NCI-H2227 treated with DMSO at 0.1 percent for 48 hours (cell line): ENCODE measurements at places on chromosomes 1 and 21.

GRCh38 chr1:65082346-65083040 lies 65.5 kb upstream of the AK4 start:
- DNase-seq: no peak

DNA sequence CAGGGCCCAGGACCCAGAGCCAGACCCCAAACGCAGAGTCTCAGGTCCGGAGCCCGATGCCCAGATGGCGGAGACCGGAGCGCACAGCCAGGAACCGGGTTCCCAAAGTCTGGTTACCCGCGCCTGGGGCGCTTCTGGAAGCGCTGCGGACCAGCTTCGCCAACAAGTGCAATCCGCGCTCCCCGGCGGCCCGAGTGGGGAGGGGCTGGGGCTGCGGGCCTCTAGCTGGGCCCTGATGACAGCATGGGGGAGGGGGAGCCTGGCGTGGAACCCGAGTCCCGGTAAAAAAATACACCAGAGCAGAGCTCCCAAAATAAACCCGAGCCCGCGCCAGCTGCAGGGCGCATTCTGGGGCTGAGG lies 494 bp downstream of the NT5C1A start:
- DNase-seq: no peak

GRCh38 chr1:171434717-171435346 lies 50.5 kb upstream of the PRRC2C start:
- no peak for DNase-seq

GRCh38 chr1:152869808-152870419 lies 8.2 kb upstream of the SMCP start:
- DNase-seq: no peak

DNA sequence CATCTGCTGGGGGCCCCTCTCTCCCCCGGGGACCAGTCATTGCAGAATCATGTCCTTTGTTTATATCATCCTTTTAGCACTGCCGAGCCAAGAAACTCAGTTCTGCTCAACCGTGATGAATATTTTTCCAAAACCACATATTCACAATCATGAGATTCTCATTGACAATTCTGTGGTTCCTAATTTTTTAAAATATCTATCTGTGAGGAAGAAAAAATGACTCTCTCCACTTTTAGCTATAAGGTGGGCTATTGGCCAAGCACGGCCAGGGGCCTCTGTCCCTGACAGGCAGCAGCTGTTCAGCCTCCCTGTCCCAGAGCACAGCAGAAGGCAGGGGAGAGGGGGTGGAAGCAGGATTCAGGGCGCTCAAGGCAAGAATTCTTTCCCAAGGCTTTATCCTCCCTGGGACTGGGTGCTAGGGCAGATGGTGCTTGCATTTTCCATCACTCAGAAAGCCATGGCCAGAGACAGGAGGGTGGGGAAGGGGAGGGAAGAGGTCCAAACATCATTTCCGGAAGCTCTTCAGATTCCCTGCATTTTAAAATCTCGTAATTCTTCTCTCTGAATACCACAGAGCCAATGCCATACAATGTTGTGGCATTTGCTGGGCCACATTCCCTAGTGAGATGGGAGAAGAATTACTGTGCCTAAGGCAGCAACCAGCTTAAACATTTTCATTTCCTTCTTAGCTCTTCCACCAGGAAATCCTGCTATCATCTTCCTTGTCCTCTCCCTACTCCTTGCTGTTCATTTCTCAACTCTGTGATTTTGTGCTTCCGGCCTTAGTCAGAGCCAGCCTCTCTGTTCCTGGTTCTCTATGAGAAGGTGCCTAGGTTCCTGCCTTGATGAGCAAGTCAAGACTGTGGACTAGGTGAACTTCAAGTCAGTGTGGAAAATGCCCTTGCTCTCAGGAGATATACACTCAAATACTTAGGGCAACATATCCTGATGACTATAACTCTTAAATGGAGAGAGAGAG lies 60.3 kb downstream of the KCNJ6 start:
- no peak for DNase-seq

DNA sequence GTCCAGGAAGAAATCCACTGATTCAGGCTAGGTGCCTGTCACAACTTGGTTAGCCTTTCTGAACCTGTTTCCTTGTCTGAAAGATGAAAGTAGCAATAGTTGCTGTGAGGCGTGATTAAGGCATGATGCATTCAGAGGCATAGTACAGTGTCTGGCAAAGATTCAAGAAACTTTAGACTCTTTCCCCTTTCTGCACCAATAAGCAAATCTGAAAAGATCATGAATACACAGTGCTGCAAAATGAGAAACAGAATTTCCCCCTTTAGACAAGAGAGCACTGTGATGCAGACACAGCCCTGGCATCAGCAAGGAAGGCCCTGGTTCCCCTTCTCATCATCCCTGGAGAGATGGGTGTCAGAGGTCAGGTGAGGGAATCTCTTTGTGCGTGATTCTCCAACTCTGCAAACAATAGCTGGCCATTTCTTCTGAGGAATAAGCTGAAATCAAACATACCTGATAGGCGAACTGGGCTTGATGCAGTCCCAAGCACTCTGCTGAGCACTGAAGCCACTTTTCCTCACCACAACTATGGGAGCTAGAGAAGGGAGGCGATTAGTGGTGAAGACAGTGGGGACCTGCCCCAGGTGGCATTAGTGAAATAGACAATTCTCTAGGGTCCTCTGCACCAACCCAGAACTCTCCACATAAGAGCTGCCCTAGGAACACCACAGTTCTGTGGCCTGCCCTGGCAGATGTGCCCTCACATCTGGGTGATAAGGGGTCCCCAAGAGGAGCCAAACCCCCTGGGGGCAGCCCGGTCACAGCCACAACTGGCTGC lies 41.7 kb downstream of the ITPKB start:
- DNase-seq: no peak

- DNase-seq: no peak
Measured at GRCh38 chr1:205451759-205452164, 4.1 kb downstream of the BLACAT1 start.

DNA sequence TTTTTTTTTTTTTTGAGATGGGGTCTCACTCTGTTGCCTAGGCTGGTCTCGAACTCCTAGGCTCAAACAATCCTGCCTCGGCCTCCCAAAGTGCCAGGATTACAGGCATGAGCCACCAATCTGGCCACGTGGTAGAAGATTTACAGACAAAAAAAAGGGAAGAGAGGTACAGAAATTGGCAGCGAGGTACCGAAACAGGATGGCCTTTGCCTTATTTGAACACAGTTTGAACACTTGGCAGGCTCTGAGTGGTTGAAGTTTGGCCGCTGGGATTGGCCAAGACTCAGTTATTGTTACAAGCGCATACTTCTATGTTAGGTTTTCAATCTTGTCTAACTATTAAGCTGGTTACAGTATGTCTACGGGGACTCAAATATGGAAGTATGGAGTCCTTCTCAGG lies 6.2 kb upstream of the AADACL4 start:
- DNase-seq: no peak

- DNase-seq: no peak
Measured at GRCh38 chr1:12052008-12052573, 11.0 kb upstream of the TNFRSF8 start.

DNA sequence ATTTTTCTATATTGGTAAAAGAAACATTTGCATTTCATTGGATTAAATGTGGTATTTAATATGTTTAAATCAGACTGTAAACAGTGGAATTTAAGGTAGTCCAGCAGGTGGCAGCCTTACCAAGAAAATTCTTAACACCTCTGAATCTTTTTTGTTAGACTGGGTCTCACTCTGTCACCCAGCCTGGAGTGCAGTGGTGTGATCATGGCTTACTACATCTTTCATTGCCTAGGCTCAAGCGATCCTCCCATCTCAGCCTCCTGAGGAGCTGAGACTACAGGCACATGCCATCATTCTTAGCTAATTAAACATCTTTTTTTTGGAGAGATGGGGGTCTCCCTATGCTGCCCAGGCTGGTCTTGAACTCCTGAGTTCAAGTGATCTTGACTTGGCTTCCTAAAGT lies 98.8 kb downstream of the RABGAP1L start:
- peak; percentile 30 for DNase-seq

DNA sequence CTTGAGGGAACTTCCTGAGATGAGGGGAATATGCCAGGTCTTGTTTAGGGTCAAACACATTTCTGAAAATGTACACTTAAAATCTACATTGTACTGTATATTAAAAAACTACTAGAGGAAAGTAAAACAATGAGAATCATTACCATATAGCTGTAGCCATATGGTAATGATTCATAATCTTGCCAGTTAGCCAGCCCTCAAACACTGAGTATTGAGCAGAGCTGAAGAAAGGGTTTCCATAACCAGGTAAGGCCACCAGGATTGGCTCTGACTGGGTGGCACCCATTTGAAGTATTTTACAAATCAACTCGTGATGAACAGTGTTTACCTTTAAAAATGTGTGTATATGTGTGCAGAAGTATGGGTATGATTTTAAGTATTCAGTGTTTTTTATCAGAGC lies 226.7 kb downstream of the SLC45A1 start:
- no peak for DNase-seq

DNA sequence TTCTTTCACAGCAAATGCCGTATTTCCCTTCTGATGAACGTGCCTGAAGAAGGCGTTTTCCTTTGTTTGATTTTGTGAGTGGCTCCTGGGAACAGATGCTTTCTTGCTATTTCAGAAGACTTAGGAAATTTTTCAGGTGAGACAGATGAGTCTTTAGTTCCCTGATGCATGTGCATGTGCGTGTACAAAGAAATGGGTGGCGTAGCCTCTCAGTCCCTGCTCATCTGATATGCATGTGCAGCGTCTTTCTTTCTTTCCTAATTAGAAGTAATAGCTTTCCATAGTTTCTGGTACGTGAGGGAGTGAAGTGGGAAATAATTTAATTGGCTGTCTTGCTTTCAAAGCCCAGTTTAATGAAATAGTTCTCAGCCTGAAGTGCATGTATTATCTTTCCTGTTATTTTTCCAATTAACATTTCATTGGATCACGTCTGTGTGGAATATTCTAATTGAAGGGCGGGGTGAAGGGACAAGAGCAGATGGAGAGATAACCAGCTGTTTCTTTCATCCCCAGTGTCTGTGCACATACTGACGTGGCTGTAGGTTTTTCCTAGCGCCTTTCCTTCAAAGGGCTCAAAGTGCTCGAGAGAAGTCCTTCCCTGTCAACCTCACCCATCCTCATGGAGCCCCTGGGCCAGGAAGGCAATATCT lies 104.3 kb downstream of the FAM78B start:
- DNase-seq: no peak

- DNase-seq: no peak
Measured at GRCh38 chr1:76591963-76592362, 275.3 kb upstream of the ST6GALNAC5 start.

DNA sequence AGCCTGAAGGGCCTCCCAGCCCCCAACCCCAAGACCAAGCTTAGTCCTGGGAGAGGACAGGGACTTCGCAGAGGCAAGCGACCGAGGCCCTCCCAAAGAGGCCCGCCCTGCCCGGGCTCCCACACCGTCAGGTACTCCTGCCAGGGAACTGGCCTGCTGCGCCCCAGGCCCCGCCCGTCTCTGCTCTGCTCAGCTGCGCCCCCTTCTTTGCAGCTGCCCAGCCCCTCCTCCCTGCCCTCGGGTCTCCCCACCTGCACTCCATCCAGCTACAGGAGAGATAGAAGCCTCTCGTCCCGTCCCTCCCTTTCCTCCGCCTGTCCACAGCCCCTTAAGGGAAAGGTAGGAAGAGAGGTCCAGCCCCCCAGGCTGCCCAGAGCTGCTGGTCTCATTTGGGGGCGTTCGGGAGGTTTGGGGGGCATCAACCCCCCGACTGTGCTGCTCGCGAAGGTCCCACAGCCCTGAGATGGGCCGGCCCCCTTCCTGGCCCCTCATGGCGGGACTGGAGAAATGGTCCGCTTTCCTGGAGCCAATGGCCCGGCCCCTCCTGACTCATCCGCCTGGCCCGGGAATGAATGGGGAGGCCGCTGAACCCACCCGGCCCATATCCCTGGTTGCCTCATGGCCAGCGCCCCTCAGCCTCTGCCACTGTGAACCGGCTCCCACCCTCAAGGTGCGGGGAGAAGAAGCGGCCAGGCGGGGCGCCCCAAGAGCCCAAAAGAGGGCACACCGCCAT lies 21.9 kb upstream of the ARF1 start:
- peak; percentile 24 for DNase-seq

DNA sequence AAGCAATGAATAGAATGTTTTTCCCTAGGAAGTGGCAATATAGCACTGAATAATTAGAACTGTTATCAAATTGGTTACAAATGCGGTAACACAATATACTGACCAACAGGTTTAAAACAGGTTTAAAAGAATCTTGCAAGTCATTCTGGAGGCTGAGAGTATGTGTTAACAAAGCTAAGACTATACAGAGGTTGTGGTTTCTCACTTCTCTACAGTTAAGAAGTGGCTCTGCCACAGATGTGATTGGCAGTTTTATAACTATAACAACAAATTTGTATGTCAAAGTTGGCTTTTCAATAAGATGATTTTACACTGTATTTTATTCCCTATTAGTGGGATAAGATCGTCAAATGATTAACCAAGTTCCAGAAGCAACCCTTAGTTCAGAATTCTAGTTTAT lies 7.1 kb downstream of the ANGEL2 start:
- no peak for DNase-seq

- no peak for DNase-seq
Measured at GRCh38 chr1:93148001-93148400, 32.2 kb downstream of the TMED5 start.

GRCh38 chr1:8423269-8423691 lies 105.4 kb downstream of the SLC45A1 start:
- no peak for DNase-seq

DNA sequence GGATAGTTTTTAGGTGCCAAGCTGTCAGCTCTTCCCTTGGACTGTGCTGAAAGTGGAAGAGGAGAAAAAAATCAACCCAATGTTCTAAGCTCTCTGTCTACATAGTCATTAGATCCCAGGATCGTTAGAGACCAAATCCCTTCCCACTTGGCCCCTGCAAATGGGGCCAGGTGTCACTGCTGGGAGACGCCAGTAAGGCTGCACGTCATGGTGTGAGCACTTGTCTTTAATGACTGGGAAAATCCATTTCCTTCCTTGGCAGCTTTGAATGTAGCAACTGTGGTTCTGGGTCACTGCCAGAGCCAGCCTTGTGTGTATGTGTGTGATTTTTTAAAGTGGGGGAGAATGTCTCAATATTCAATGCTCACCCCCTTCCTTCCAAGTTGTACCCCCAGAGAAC lies 59.9 kb downstream of the MAN1C1 start:
- peak; percentile 63 for DNase-seq

DNA sequence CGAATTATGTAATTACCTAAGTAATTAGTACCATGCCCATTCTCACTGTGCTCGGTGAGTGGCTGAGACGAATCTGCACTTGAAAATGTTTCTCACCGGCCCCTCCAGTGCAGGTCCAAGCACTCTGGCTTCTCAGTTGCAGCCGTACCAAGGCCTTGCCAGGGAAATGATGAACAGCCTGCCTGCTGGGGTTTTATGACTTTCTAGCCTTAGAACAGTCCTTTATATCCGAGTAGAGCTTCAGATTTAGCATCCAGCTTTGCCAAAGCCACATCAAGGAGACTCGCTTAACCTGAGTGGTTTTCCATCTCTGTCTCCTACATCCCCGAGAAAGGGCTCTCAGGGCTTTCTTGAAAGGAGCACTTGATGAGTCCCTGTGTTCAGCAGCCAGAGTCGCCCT lies 83.4 kb downstream of the GREM2 start:
- DNase-seq: no peak
